ENCODE measurements at places on chromosomes 16 and 17.

DNA sequence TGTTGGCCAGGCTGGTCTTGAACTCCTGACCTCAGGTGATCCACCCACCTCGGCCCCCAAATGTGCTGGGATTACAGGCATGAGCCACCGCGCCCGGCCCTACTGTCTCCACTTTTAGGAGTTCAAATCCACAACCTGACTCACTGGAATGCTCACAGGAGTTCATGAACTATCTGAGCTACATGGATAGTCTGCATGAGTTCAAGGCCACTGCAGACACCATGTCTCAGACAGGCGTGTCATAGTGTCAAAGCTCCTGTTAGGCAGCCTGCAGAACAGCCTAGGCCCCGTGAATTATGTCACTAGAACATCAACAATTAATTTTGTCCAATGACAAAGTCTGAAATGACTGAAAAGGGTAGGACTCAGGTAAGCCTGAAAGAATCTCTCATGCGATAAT, 38.3 kb upstream of the NDRG4 start:
- no peaks in the 10 kb centered on the region for H3K36me3 ChIP-seq
- H3K4me3 ChIP-seq = no peak overlapping the region

GRCh38 chr17:6712058-6712853, 913 bp downstream of the SLC13A5 start:
- no peaks in the 10 kb centered on the region for H3K36me3 ChIP-seq
- H3K27ac ChIP-seq = no peak overlapping the region
- H3K4me3 ChIP-seq = no peak overlapping the region
- no peaks in the 10 kb centered on the region for H3K4me1 ChIP-seq
- no peak for DNase-seq
- H3K27me3 ChIP-seq = peaks cover 3% of the 10 kb centered on the region

DNA sequence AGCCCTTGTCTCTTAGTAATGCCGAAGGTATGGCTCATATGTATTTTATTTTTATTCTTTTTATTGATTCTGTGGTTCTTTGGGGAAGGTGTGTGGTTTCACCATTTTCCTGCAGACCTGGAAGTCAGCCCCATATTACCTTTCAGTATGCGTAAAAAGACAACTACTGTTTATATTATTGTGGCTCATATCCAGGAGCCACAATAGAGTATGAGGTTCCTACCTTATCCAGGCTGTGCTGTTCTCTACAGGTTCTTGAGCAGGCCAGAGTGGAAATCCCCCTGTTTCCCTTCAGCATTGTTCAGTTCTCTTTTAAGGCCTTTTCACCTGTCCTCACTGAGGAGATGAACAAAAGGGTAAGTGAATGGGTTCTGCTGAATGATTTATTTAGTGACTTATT, 33.2 kb downstream of the REXO5 start:
- no peak overlapping the region for H3K27ac ChIP-seq
- no peaks in the 10 kb centered on the region for H3K36me3 ChIP-seq
- DNase-seq = no peak
- H3K4me1 ChIP-seq = no peaks in the 10 kb centered on the region
- no peak overlapping the region for H3K4me3 ChIP-seq

- H3K4me3 ChIP-seq = no peak overlapping the region
- H3K36me3 ChIP-seq = no peaks in the 10 kb centered on the region
- H3K27ac ChIP-seq = no peak overlapping the region
- no peaks in the 10 kb centered on the region for H3K4me1 ChIP-seq
Measured at GRCh38 chr16:80006241-80007215, 406.0 kb upstream of the MAF start.

GRCh38 chr17:80395402-80396151, 19.4 kb upstream of the ENDOV start:
- H3K4me1 ChIP-seq = no peaks in the 10 kb centered on the region
- H3K27me3 ChIP-seq = no peaks in the 10 kb centered on the region
- H3K36me3 ChIP-seq = peaks cover 3% of the 10 kb centered on the region
- H3K4me3 ChIP-seq = no peak overlapping the region
- DNase-seq = no peak
- no peak overlapping the region for H3K27ac ChIP-seq

DNA sequence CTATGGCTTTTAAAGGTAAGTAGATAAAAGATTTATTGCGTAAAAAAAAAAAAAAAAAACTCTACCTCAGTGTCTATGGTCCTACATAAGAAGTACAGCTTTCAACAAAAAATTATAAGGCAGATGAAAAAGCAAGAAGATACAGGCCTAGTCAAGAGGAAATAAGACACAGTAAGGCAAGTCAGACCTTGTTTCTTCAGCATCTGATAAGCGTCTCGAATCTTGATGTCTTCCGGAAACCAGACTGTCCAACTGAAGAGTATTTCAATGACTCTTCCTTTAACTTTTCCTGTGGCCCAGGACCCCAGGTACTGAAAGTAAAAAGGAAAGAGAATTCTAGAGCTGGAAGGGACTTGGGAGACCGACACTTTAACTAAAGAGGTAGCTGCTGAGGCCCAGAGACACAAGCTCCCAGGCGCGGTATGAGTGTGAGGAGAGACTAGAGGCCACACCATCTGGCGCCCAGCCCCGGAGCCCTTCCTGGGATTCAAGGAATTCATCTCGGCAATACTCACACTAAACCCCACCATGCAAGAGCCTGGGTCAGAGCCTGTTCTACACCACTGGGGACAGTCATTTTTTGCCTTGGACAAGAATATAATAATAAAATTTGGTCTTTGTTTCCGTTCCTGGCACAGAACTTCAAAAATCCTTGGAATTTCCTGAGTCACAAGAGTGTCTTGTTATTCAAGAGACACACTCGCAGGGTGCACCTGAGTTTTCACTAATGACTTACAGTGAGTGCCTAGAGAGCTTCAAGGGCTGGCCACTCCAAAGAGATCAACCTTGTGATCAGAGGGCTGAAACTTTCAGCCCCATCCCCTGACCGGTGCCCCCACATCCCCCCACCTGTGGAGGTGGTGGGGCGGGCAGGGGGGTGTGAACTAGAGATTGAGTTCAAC, 18.6 kb downstream of the GGA2 start:
- no peaks in the 10 kb centered on the region for H3K27me3 ChIP-seq
- no peak overlapping the region for H3K4me3 ChIP-seq
- DNase-seq = no peak
- no peak overlapping the region for H3K27ac ChIP-seq
- peaks cover 84% of the 10 kb centered on the region for H3K36me3 ChIP-seq

GRCh38 chr16:70662991-70663523, 16.7 kb downstream of the IL34 start:
- H3K4me1 ChIP-seq = no peaks in the 10 kb centered on the region
- no peak overlapping the region for H3K27ac ChIP-seq
- no peaks in the 10 kb centered on the region for H3K27me3 ChIP-seq
- H3K4me3 ChIP-seq = no peak overlapping the region
- H3K36me3 ChIP-seq = no peaks in the 10 kb centered on the region

DNA sequence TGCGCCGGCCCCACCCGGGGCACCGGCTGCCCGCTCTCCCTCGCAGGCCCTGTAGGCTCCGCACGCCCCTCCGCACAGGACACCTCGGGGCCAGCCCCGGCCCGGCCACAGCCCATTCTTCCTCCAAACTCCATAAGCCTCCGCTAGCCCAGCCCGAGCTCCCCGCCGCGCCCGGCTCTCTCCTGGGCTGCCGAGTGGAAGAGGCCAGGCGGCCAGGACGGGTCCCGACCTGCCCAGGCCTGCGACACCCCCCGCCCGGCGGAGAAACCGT, 397 bp downstream of the NCOR1 start:
- no peaks in the 10 kb centered on the region for H3K27me3 ChIP-seq
- H3K4me1 ChIP-seq = peaks cover 9% of the 10 kb centered on the region
- no peaks in the 10 kb centered on the region for H3K36me3 ChIP-seq
- H3K27ac ChIP-seq = peak overlapping the region; percentile 89
- peak overlapping the region; percentile 72 for H3K4me3 ChIP-seq
- DNase-seq = peak; percentile 30

DNA sequence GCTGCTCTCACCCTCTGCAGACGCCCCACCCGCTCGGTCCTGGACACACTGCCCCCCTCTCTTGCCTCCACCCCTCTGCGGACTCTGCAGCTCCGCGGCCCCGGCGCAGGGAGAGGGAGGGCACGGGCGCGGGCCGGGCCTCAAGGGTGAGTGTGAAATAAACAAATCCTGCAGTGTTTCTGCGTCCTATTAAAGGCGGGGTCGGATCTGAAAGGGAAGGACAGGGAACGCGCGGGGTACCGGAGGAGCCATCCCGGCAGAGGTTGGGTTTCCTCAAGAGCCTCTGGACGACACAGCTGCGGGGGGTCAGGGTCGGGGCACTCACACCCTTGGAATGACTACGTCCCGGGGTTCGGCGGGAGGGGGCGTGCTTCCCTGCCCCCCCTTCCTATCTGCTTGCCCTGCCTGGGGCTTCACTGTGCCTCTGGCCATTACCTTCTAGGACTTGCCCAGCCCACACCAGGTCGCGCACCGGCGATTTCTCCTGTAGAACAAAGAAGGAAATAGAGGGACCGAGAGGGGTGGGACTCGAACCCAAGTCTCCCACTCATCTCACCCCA, 466 bp upstream of the HSF4 start:
- DNase-seq = no peak
- no peak overlapping the region for H3K27ac ChIP-seq
- H3K36me3 ChIP-seq = no peaks in the 10 kb centered on the region
- no peaks in the 10 kb centered on the region for H3K4me1 ChIP-seq
- no peak overlapping the region for H3K4me3 ChIP-seq
- no peaks in the 10 kb centered on the region for H3K27me3 ChIP-seq

- H3K4me1 ChIP-seq = no peaks in the 10 kb centered on the region
- H3K36me3 ChIP-seq = no peaks in the 10 kb centered on the region
- H3K27ac ChIP-seq = no peak overlapping the region
Measured at GRCh38 chr17:6496116-6496481, 51.8 kb downstream of the PIMREG start.

DNA sequence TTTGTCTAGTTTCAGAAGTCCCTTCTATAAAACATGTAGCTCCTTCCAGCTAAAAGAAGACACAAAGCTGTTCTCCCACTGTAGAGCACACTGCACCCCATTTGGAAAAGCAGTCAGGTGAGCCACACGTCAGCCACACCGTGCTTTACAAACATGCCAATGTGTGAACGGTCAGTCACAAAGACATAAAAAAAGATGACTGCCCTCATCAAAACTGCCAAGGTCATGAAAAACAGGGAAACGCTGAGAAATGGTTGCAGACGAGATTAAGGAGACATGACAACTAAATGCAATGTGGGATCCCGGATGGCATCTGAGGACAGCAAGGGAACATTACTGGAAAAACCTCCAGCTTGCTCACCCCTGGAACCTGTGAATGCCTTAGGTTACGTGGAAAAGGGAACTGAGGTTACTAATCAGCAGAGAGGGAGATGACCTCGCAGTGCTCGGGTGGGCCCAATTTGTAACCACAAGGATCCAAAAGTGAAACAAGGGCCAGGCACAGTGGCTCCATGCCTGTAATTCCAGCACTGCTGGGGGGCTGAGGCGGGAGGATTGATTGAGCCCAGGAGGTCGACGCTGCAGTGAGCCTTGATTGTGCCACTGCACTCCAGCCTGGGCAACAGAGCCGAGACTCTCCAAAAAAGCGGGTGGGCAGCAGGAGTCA, 8.1 kb downstream of the ANKRD11 start:
- no peak overlapping the region for H3K27ac ChIP-seq
- H3K4me1 ChIP-seq = peaks cover 23% of the 10 kb centered on the region
- H3K36me3 ChIP-seq = no peaks in the 10 kb centered on the region
- DNase-seq = no peak
- H3K27me3 ChIP-seq = no peaks in the 10 kb centered on the region

- no peak for DNase-seq
- no peaks in the 10 kb centered on the region for H3K36me3 ChIP-seq
- H3K27me3 ChIP-seq = no peaks in the 10 kb centered on the region
- H3K4me3 ChIP-seq = no peak overlapping the region
Measured at GRCh38 chr17:3914312-3914670, 2.0 kb downstream of the P2RX1 start.

DNA sequence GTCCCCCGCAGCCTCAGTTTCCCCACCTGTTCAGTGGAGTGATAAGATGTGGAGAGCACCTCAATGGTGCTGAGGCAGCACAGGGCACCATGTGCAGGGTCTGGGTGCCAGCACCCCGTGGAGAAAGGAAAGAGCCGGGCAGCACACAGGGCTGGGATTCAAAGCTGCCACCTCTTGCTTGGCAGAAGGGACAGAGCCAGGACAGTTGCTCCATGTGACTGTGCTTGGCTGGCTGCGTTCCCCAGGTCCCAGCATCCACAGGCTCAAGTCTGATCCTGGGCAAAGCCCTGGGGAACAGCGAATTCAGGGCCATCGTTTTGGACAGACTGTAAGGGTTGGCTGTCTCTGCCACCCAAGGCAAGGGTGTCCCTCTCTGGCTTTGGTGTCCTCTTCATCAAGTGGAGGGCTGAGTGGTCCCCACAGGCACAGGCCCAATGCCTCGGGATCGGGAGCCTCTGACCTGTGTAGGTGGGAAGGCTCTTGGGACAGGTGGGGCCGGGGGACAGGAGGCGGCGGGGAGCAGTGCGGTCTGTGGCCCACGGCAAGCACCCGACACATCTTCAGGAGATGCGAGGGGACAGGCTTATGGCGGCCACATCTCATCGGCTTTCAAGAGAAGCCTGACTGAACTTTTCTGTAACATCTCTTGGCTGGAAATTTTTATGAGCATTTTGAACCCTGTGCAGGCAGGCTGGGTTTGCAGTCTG, 8.5 kb downstream of the ZNF469 start:
- H3K27ac ChIP-seq = no peak overlapping the region
- H3K27me3 ChIP-seq = no peaks in the 10 kb centered on the region
- DNase-seq = no peak

DNA sequence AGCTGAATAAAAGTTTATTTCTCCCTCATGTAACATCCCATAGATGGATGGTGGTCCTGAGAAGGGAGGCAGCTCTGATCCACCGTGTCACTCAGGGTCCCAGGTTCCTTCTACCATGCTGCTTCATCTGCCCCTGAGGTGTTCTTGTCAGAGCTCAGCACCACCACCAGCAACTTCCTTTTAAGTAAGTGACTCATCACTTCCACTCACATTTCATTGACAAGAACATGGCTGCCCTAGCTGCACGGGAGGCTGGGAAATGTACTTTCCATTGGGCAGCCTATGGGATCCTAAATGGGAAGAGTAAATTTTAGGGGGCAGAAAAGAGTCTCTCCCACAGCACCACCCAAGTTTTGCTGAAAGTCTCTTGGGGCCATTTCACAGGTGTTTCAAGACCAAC, 134.7 kb downstream of the USP31 start:
- no peaks in the 10 kb centered on the region for H3K4me1 ChIP-seq
- H3K27me3 ChIP-seq = no peaks in the 10 kb centered on the region
- no peaks in the 10 kb centered on the region for H3K36me3 ChIP-seq
- DNase-seq = no peak

DNA sequence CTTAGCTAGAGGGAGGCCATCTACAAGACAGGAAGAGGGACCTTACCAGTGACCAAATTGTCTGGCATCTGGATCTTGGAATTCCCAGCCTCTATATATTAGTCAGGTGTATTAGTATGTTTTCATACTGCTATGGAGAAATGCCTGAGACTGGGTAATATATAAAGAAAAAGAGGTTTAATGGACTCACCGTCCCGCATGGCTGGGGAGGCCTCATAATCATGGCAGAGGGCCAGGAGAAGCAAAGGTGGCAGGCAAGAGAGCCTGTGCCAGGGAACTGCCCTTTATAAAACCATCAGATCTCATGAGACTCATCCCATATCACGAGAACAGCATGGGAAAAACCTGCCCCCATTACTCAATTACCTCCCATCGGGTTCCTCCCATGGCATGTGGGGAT, 500.2 kb downstream of the SHISA9 start:
- H3K4me1 ChIP-seq = no peaks in the 10 kb centered on the region
- no peak for DNase-seq
- no peak overlapping the region for H3K4me3 ChIP-seq
- peaks cover 4% of the 10 kb centered on the region for H3K27me3 ChIP-seq
- H3K27ac ChIP-seq = no peak overlapping the region
